ENCODE measurements at places on chromosomes 6 and 20.

DNA sequence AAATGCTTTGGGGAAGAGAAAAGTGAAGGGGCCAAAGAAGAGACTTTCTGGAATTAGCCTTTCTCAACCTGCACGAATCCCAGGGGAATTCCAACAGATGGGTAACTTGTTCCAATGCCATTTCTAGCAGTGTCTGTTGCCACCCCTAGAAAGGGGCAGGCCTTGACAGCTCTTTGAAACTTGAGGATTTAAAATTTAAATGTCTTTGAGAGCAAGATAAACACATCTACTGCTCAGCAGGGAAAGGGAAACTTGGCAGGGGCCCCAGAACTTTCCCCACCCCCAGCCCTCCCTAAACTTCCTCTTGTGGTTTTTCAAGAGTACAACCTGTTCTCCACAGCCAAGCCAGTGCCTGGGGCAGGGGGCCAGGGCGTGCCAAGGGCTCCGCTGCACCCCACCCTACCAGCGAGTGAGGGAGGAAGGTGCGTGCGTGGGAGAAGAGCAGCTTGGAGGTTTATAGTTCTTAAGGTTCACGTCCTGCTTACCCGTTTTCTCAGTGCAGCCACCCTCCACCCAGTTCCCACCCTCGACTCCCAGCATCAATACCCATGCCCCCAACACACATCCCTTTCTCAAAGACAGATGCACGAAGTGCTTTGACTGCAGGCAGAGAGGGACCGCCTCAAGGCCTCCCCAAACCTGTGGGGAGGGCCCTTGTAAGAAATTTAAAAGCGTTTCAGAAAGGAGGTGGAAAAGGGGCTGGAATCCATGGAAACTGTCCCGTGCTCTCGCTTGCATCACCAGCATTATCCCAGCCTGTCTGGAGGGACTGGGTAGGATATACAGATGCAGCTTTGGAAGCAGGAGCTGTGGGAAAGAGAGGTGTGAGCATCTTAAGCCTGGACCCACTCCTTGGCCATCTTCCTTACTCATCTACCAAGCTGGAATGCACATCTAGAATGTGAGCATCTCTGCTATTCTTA, 4.5 kb upstream of the TAF8 start:
- DNase-seq = no peak

DNA sequence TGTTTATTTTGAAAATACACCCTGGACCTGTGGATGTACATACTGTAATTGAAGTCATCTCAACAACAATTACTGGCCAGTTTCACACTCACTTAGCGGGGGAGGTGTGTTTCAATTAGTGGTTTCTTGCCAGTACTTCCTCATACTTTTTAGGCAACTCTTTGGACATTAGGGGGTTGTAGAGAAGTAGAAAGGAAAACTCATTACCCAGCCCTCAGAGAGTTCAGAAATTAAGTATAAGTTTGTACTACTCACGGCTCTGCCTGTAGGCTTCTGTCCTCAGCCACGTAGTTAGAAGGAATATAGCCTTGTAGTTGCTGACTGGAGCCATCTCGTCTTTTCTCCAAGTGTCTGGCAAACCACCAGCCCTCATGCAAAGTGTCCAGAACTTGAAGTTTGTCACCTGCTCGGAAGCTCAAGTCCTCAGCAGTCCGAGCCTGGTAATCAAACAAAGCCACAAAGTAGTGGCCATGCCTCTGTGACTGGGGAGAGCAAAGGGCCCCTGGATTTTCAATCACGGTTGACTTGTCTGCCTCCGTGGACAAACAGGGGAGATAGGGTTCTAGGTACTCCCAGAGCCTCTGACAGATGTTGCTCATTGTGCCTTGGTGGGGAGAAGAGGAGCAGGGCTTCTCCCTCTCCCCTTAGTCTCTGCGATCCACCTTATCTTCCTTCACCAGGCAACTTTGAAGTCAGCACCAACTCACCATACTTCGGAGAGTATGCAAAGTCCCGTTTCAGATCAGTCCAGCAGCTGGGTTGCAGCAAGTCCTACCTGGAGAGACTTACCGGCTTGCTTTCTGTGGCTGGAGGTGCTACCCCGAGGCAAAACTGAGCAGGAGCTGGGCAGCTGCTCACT, 749 bp downstream of the FRK start:
- DNase-seq = no peak

DNA sequence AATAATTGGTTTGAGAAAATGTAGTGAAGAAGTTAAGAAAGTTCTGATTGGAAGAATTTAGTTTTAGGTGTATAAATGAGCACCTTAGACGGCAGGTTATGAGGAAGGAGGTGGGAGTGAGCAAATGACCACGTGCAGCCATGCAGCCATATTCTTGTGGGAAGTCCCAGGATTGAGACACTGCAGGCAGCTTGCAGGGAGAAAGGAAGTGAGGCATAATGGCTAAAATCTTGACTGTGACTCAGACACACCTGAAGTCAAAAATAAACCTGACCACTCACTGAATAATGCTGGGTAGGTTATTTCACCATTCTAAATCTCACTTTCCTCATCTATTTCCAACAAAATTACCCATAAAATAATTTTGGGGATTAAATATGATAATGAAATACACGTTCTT, 16.6 kb downstream of the DSE start:
- DNase-seq = no peak

DNA sequence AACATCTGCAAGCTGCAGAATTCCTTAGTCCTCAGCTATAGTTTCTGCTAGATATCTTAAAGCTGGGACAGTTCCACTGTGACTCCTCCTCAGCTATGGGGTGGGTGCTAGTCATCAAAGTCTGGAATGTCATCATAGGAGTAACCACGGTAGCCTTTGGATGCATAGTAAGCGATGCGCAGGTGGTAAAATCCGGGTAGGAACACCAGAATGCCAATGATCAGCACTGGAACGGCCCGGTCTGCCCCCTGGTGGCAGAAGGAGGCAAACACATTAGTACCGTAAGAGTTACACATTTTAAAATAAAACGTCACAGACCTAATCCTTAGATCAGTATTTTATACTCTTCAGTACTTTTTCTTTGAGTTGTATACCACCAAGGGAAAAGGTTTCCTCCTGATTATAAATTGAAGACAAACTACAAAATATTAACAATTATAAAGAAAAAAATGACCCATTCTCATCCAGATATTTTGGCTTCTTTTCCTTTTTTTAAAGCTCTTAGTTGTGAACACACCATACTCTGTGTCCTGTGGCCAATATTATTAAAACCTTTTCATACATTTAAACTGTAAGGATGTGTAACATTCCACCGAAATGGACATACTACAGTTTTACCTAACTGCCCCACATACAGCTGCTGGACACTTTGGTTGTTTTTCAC, 18.9 kb downstream of the PCNA start:
- DNase-seq = no peak

- no peak for DNase-seq
These were observed 13.8 kb downstream of the SYTL3 start for GRCh38 chr6:158663625-158664165.

DNA sequence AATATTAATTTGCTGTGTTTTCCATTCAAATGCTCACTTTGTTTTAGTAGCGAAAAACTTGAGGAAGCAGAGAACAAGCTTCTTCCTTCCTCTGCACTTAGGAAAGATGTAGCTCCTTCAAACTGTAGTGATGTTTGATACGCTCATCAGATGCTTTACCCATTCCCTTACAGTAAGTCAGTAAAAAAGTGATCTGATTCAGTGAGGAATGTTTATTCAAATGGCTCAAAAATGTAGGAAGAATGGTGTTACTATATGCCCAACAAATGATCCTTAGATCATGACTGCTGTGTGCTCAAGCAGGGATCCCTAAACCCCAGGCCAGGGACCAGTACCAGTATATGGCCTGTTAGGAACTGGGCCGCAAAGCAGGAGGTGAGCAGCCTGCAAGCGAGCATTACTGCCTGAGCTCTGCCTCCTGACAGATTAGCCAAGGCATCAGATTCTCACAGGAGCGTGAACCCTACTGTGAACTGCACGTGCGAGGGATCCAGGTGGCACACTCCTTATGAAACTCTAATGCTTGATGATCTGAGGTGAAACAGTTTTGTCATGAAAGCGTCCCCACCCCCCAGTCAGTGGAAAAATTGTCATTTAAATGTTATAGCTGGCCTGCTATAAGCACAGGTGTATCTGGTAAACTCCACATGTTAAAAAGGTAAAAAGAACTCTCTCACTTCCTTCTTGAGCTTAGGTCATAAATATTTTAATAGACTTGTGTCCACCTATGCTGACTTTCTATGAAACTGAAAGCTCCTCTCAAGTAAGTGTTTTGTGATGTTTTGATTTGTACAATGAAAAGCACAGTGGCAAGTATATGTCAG, 187.2 kb downstream of the FOXC1 start:
- no peak for DNase-seq

GRCh38 chr6:115323001-115323400, 737.7 kb downstream of the FRK start:
- no peak for DNase-seq

GRCh38 chr6:36657942-36658544, 20.5 kb upstream of the CDKN1A start:
- DNase-seq = no peak

GRCh38 chr6:149108038-149108748, 209.3 kb upstream of the TAB2 start:
- no peak for DNase-seq

GRCh38 chr6:154474648-154475428, 35.6 kb downstream of the CNKSR3 start:
- DNase-seq = no peak

DNA sequence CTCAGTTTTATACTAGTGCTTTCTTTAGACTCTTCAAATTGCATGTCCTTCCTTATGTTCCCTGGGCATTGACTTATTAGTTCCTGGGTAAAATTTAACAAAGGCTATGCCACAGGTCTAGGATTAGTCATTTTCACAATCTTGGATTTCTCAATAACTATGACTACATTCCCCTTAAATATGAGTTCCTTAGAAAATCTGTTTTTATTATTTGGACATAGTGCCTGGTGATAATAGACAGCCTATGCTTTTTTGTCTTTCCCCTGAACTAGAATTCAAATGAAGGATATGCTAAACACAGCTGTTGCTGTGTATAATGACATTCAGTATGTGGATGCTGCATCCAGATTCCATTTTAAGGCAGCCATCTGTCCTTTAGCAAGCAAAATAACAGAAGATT, 1252.8 kb upstream of the GJE1 start:
- no peak for DNase-seq

- no peak for DNase-seq
These were observed 637 bp downstream of the TFB1M start for GRCh38 chr6:155313602-155314091.

GRCh38 chr20:36235892-36236785, at the start of gene AAR2:
Gene AAR2, plus strand, starts transcription at chr20:36236478. Its CDS starts 3,391 bp downstream, at chr20:36239869.
- DNase-seq = no peak

GRCh38 chr6:17331238-17331637, 50.1 kb downstream of the RBM24 start:
- no peak for DNase-seq

DNA sequence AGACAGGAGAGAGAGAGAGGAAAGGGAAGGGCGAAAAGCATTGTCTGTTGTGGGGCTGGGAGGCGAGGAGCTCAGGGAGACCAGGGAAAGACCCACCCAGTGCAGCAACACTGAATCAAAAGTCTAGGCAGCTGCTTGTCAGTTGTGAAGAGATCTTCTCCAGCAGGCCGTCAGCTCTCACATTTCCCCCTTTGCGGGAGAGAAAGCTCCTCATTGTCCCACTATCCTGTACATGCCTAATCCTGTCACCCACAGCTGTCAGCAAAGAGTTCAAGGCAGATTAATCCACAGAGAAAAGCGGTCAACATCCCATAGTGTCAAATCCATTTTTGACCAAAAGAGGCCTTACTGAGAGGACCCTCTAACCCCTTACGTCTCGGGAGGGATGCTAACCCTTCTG, 27.3 kb downstream of the RNF182 start:
- no peak for DNase-seq

DNA sequence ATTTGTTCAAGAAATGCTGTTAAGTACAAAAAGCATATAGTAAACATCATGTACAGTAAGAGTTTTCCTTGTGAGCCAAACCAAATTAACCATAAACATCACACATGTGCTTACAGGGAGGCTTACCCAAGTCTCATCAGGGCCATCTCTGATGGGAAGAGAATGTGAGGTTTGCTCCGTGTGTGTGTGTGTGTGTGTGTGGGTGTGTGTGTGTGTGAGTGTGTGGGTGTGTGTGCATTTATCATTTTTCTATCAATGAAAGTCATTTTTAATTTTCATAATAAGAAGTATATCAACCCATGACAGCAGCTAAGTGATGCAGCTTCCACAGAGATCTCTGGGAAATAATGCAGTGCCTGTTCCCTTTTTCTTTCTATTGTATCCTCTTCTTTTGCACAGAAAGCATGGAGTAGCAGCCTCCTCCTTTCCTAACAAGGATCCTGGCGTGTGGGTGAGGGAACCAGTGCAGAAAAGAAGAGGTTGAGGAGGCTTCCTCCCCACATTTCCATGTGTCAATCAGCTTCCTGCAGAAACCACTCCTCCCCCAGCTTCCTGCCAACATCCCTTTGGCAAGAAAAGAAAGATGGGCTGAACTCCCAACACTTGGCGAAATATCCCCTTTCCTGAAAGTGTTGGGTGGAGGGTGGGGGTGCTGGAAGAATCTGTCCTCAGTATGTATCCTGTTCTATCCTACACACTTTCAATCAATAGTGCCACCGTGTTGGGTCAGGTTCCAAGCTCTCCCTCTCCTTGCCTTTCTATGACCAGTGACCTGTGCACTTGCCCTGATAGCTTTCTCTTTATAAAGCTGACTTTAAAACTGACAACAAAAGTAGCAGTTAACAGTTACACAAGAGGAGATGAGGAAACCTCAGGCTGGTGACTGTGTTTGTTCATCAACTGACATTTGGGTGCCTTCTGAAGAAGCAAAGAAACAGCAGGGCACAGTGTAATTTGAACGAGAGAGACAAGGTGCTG, 251.8 kb upstream of the CITED2 start:
- no peak for DNase-seq

DNA sequence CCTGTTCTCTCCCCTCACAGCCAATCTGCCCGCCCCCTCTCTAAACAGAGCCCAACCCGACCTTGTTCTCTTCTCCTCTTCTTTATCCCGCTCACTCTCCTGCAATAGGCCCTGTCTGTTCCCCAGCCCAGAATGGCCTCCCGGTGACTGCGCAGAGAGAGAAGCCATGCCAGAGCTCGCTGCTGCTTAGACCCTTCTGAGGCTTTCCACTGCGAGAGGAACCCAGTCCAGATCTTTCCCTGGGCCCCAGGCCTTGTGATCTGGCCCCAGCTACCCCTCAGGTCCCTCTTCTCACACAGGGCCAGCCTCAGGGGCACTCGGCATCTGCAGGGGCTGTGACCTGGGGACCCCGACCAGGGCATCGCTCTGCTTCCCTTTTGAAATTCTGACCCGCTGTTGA, 58.1 kb downstream of the TMEM242 start:
- no peak for DNase-seq
